Activated T-helper 2 cell treated with anti-CD3 and anti-CD28 coated beads, Interferon-gamma antibody, Interleukin-2, Interleukin-4, amounts not matched to agents 10 μg/mL and 5 μg/mL and 100 μg/mL, durations not matched to agents 14 hours and 24 hours and 36 hours (primary cell): ENCODE measurements at places on chromosomes 7 and 10.

DNA sequence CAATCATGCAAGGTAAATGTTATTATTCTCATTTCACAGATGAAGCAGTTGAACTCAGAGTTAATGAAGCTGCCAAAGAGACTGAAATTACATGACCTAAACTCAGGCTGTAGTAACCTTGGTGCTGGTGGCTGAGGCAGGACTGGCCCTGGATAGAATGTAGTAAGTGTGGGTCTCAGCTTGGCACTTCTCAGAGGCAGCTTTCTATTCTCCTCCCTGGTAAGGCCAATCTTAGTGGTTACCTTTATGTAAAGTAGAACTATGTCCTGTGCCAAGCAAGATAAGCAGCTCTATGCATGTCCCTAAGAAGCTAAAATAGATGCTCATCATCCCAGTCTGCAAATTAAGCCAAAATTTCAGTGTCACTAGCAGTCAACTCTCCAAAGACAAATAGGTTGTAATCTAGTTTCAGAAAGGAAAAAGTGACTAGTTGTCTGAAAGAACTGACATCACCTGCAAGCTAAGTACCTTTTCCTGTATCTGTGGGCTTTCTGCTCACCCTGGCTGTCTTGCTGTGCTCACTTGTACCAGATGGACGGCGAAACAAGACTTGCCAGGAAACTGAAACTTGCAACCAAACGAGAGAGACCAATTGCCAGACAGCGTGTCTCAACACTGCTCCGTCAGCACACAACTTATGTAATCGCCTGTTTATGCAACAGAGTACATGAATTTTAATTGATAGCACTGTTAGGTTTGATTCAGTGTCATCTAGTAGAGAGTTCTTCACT is 43.7 kb downstream of the CH25H start:
- peak; percentile 59 for DNase-seq

DNA sequence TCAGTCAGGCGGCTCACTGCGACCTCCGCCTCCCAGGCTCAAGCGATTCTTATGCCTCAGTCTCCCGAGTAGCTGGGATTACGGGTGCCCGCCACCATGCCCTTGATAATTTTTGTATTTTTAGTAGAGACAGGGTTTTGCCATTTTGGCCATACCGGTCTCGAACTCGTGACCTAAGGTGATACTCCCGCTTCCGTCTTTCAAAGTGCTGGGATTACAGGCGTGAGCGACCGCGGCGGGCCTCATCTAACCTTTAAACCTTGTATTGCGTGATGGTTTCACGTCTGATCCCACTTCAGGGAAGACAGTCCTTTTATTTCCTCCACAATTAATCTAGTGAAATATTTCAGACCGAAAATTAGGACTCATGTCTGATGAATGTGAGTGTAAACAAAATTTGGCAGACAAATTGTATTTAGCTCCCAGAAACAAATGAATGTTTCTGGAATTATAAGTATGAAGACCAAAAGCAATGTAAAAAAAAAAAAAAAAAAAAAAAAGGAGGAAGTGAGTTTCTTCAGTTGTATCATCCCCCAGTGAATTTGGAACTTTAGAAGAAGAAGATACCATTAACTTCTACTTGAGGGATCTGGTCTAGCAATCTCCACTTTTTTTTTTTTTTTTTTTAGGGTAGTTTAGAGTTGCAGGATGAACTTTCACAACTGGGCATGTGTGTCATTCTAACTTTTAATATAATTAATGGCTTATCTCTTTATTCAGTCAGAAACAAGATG is 1.6 kb downstream of the NUP42 start:
- no peak for DNase-seq

DNA sequence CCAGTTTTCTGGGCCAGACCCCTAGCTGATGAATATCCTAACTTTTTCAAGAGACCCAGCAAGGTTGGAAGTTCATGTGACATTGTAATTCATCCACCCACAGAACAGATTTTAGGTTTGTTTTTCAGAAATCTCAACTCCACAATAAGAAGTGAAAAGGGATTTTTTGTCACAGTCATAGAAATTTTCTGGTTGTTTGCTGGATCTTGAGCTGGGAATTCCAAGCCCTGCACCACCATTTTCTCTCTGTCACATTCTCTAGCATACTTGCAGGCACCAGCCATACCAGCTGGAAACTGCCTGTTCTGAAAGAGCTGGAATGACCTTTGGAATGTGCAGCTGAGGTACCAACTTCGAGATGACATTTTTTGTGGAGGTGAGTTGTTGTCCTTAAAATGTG is 8.5 kb downstream of the TAS2R60 start:
- DNase-seq: no peak

GRCh38 chr10:14953424-14954000 is 384 bp downstream of the DCLRE1C start:
- no peak for DNase-seq

GRCh38 chr7:74101061-74101681 is 17.6 kb downstream of the LIMK1 start:
- no peak for DNase-seq

GRCh38 chr7:131302876-131303707 is 24.6 kb upstream of the MKLN1 start:
- DNase-seq: no peak

- DNase-seq: no peak
Measured at GRCh38 chr10:131025333-131025732, 286.2 kb downstream of the TCERG1L start.

- no peak for DNase-seq
Measured at GRCh38 chr10:120205368-120206018, 251.5 kb upstream of the PLPP4 start.

DNA sequence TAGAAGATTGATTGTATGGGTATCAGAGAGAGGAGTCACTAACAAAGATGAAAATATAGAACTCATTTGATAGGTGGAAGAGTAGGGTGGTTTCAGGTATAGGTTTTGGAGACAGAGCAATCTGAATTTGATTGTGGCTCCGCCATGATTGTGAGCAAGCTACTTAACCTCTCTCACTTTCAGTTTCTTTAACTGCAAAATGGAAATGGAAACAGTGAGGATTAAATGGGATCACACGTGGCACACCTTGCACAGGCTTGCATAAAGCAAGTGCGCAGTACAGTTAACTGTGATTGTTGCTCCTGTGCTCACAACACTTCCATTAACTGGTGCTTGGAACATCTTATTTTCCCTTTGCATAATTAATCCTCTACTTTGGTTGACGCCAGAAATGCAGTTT is 54.9 kb downstream of the ATXN7L1 start:
- no peak for DNase-seq

DNA sequence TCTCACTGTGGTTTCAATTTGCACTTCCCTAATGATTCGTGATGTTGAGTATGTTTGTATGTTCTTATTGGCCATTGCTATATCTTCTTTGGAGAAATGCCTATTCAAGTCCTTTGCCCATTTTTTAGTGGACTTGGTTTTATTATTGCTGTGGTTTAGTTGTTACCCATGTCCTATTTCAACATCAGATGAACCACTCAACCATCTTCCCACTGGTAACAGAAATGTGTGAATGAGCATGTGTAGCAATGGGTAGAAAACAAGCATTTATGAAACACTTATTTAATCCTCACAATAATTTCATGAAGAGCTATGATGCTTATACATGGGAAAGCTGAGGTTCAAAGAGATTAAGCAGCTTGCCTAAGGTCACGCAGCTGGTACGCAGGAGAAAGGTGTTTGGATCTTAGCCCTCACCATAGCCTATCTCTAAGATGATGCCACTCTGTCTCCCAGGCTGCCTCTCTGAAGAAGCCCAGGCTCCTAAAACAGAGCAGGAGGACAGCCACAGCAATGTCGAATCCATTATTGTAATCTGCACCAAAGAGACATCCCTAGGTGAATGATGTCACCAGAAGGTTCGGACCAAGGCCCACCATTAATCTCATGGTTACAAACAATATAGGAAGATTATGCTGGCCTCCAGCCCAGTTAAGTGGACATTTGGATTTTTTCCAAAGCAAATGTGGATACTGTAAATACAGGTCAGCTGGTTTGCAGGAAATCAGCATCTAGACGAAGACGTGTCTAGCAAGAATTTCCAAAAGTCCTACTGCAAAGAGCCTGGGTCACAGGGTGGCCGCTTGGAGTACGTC is 447.6 kb upstream of the ZMIZ1 start:
- no peak for DNase-seq

GRCh38 chr7:83270407-83270806 is 107.7 kb upstream of the PCLO start:
- no peak for DNase-seq

GRCh38 chr7:28955718-28956607 is 2.2 kb downstream of the TRIL start:
- DNase-seq: no peak

GRCh38 chr10:120607016-120607709 is 150.1 kb downstream of the PLPP4 start:
- DNase-seq: no peak

- DNase-seq: peak; percentile 93
Measured at GRCh38 chr10:73743905-73744663, at the start of gene SEC24C. Gene SEC24C, plus strand, starts transcription at chr10:73744372. Its CDS starts 2,461 bp downstream, at chr10:73746833.

DNA sequence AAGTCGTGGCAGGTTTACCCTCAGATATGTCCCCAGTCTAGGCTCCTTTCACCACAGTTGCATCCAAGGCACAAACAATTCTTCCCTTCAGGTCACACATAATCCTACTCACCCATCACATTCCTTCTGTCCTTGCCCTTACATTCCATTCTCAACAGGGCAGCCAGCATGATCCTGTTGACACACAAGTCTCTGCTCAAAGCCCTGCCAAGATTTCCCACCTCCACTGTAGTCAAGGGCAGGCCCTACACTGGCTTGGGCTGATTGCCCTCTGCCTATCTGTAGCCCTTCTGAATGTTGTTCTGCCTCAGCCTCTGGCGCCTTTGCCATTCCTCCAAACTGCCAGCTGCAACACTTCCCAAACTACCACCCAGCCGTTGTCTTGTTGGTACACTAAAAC is 187.9 kb upstream of the AKR1E2 start:
- DNase-seq: no peak

GRCh38 chr10:28991333-28992270 is 297.3 kb upstream of the LYZL1 start:
- DNase-seq: no peak

- no peak for DNase-seq
Measured at GRCh38 chr7:41403291-41403690, 299.6 kb downstream of the INHBA start.

DNA sequence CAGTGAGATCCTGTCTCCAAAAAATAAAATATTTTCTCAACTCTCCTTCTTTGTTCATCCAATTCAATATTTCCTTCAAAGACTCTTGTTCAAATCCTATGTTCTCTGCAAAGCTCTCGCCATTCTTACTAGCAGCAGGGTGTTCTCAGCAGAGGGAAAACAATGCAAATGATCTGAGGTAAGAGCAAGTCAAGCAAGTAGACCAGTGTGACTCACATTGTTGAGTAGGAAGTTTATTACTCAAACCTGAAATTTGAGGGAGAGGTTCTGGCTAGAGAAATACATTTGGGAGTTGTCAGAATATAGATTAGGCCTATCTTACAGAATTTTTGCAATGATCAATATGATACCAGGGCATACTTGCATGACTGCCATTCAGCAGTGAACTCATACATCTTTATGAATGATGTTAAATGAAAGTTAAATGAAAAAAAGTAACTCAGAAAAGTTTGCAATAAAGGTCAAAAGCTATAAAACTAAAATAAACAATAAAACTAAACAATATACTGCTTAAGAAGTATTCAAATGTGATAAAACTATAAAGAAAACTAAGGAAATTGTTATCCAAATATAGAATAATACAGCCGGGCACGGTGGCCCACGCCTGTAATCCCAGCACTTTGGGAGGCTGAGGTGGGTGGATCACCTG is 5.8 kb downstream of the IDE start:
- DNase-seq: no peak

DNA sequence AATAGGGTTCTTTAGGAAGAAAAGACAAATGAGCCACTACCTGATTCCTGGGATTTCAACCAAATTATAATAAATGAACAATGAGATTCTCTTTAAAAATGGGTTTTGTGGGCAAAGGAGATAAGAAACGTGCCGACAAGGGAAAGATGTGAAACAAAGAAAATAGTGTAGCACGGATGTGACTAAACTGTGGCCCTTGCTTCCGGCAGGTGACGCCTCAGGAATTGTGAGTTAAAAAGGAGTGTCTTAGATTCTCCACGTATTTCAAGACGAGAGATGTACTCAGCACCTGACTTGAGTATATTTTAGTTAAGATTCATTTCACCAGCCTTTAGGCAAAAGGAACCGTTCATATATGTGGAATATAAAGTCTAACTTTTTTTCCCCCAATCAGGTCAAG is 75.9 kb downstream of the DNAH11 start:
- DNase-seq: no peak

DNA sequence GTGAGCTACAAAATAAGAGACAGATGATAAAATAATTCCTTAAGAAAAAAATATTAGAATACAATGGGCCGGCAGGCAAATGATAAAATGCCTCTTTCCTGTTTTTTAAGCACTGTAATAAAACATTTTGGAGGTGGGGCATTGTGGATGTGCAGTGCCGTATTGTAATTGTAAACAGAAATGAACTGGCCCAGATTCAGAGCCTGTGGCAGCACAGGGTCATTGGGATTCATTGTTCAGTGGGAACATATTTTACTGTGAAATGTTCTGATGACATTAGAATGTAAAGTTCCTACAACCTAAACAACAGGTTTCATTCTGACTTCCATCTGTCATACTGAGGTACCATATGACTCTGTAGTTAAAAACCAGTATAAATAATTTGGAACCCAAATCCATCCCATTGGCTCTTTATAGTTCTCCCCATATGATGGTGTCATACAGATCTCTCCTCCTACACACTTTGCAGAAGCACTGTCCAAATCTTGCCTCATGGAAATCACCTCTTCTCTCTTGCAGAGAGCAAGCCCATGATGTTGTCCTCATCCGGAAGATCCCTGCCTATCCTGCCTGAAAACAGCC is 264.6 kb downstream of the WDR37 start:
- DNase-seq: no peak

GRCh38 chr10:61835946-61836887 is 65.3 kb upstream of the ARID5B start:
- DNase-seq: no peak

- no peak for DNase-seq
Measured at GRCh38 chr7:128914566-128915151, 4.2 kb upstream of the KCP start.

DNA sequence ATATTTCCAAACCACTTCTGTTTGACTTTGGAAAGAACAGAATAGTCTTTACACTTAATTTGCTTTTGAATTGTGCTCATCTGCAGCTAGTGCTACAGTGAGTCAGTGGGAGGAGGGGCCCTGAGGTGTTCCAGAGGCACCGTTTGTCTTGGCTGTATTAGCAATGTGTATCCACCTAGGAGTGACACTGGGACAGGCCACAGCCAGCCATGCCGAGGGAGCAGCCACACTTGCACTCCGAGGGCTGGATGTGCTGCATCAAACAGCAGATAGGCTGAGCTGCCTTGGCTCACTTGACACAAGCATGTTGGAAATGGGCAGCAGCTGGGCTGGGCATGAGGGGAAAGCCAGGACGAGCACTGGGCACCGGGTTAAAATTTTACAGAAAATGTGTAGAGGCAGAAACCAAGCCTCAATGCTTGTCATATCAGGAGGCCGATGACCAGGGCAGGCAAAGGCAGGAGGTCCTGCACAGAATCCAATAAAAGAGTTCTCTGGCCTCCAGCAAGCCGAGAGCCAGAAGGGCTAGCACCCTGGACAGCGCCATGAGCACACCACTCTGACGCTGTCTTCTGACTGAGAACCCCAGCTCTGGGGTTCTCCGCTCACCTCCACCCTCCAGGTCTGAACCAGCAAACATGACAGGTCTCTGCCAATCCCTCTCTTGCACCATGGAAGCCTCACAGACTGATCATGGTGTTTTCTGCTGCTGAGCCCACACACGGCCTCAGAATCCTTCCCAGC is 163.3 kb downstream of the GRID1 start:
- DNase-seq: no peak
